ENCODE measurements at places on chromosomes 1 and 21.

DNA sequence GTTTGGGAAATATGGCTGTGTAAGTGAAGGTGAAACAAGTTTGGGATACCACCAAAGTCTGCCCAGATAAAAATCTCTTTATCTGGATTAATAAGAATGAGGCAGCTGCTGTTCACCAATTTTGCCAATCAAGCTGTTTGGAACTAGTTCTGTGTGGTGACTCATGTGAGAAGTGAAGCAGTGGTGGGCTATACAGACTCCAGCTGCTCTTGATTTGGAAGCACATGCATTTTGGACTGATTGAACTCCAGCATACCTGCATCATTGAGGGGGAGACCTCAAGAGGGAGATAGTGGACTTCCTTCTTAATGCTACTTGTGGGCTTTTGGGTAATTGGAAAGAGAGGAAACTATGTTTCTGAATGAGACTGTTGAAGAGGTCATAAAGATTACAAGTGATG lies 99.2 kb upstream of the B3GALT2 start:
- DNase-seq = no peak

GRCh38 chr1:4674117-4674516 lies 19.7 kb downstream of the AJAP1 start:
- no peak for DNase-seq

DNA sequence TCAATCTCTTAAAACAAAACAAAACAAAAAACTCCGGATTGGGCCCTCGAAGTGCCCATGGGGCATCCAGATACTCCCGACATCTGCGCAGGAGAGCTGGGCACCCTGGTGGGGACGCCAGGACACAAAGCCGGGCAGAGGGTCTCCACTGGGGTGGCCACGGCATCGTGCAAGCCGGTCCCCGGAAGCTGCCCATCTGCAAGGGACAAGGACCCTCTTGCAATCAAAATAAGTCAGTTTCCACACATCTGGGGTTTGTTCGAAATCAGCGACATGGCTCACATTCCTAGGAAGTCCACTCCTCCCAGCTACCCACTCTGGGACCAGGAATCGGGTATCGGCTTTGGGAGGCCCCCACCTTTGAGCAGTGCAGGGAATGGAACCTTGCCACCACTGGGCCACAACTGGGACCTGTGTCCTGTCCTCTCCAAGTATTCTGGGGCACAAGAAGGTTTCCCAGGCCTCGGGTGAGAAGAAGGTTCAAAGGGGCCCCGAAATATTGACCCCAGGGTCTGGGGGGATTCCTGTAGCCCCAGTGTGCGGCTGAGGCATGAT lies 4.6 kb upstream of the PRDM16 start:
- DNase-seq = no peak

GRCh38 chr1:3676581-3677470 lies 24.5 kb downstream of the TP73 start:
- DNase-seq = no peak

- DNase-seq = no peak
These were observed 37.0 kb downstream of the NAV1 start for GRCh38 chr1:201575912-201576311.

- DNase-seq = no peak
These were observed 240.6 kb downstream of the PTBP2 start for GRCh38 chr1:96962216-96962615.

DNA sequence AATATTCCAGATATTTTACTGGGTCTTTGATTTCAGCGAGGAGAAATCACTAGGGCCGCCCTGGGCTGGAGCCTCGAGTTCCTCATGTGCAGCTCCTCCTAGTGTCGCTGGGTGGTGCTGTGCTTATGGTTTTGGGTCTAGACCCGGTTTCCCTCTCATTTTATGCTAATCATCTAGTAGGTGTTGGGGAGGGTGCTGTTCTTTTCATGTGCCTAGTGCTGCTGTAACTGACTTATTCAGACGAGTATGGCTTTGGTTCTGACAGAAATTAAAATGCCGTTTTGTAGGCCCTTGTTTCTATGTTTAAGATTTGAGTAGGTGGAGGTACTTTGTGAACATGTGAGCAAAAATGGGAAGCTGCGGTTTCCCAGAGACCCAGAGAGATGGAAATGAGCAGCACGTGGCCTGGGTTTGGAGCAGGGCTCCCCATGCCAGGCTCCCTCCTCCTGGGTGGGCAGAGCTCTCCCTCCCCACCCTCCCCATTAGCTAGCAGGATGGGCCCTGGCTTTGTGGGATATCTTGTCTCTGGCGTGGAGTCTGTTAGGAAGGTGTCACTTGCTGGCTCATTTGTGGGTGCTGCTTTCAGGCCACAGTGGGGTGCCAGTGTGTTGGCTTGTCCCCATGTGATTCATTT lies 74.0 kb upstream of the GPR88 start:
- DNase-seq = peak; percentile 31

- no peak for DNase-seq
These were observed 23.1 kb upstream of the PTBP2 start for GRCh38 chr1:96698342-96698983.

- peak; percentile 63 for DNase-seq
These were observed 507.2 kb downstream of the LTN1 start for GRCh38 chr21:28485301-28486022.

DNA sequence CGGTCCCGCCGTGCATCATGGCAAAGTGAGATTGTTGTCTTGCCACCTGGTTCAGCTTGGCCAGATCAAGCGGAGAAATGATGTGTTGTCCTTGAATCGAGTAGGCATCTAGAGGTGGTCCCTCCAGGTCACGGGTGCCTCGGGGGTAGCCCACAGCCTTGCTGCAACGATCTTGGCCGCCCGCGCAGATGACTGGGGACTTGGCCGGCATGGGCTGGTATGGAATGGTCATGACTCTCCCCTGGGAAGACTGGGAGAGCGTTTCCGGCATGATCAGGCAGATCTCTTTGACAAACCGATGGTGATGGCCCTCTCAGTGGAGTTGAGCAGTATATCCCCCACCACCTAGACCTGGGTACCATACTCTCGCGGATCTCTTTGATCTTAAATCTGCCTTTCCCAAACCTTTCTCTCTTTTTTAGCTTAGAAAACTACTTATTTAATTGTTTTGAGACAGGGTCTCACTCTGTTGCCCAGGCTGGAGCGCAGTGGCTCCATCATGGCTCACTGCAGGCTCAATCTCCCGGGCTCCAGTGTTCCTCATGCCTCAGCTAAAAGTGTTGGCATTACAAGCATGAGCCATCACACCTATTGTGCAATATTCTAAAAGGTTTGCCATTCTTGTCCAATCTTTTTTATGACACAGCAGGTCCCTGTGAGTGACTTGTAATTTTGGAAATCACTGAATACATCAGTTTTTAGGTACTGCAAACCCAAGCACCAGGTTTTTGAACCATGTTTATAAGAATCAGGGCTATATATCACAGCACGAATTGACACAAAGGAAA lies 9.4 kb upstream of the ELAPOR1 start:
- peak; percentile 60 for DNase-seq

DNA sequence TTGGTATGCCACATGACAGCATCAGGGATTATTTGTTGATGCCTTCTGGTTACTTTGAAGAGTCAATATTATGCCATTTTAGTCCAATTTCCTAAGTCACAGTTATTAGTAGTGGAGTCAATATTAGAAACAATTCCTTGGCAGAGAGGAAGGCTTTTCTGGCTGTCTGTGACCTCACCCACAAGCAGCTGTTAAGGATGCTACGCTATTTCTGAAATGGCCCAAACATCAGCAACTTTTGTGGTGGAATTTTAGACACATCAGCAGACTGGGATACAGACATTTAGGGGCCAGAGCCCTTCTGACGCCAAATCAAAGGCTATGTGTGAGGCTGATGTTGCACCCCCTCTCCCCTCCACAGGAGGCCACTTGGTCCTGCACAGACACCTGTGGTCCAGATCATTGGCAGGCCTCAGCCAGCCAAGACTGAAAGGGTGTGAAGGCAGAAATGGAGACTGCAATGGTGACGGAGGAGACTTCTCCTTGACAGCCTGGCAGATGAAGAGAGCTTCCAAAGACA lies 9.2 kb upstream of the RXRG start:
- DNase-seq = no peak

DNA sequence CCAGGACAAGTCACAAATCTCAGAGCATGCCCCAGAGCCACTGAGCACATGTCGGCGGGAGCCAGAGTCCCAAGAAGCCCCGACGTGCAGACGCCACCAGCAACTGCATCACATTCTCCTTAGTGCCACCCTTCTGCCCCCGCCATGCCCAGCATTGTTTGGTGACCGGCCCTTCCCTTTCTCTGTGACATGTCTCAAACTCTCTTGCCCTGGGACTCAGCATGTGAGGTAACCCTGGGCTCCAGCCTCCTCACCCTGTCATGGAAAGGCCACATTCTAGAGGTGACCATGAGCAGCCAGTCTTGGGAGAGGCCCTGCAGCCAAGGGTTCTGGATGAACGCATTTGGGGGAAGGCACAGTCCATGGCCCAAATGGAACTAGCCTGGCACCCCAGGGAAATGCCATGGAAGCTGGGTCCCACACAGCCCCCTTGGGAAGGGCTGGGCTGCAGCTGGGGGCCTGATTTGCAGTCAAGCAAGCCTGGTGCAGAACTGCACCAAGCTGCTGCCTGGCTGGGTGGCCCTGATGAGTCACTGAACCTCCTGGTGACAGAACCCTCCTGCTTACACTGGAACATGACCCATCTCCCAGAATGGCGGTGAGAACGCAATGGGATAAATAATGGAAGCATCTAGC lies 94.4 kb downstream of the ITPKB start:
- no peak for DNase-seq

DNA sequence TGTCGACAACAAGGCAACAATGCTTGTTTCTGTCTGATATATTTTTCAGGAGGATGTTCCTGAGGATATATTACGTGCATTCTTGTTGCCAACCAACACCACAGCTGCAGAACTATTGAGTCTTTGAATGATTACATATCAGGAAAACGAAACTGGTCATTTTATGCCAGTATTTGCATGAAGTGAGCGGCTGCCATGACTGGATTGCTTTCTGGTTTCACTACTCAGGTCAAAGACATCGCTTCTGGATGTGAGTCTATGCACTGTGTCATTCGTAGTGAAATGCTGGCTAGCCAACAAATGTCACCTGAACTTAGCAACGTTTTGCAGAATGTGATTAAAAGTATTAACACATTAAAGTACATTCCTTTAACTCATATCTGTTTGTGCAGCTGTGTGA lies 35.8 kb upstream of the OLFM3 start:
- no peak for DNase-seq

GRCh38 chr1:60348884-60349283 lies 275.3 kb upstream of the C1orf87 start:
- no peak for DNase-seq

DNA sequence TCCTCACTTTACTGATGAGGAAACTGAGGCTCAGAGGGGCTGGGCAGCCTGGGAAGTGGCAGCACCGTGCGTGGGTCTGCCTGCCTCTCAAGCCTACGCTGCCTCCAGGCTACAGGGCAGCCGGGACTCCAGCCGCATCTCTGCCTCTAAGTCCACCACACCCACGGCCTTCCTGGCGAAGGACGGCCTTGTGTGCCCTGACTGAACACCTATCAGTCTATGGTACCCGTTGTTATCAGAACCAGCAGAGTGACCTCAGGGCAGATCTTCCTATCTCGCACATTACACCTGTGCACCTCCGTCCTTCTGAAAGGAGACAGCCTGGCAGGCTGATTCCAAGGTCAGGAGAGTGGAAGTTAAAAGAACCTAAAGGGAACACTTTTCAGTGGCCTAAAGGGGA lies 35.7 kb upstream of the SLC30A1 start:
- no peak for DNase-seq
